ENCODE measurements at places on chromosomes 1 and 21.

DNA sequence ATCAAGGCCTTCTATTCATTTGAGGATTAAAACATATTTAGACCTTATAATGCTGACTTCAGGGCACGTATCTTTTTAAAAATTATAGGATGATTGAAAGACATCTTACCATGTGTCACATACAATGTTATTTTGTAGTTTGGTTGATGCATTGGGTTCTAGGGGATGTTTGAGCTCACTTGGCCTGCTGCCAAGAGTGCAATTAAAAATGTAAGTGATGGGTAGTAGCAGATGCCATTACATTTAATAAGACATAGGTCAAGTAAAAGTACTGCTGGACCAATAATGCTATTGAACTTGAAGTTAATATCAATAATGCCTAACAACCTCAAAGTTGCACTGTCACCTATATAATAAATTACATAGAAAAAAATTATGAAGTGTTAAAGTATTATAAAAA is 616.5 kb upstream of the RGS18 start:
- DNase-seq: no peak

- no peak for DNase-seq
Observed at GRCh38 chr1:77405186-77405585, 123.4 kb downstream of the AK5 start.

GRCh38 chr1:174274884-174275283 is 115.6 kb downstream of the RABGAP1L start:
- no peak for DNase-seq

DNA sequence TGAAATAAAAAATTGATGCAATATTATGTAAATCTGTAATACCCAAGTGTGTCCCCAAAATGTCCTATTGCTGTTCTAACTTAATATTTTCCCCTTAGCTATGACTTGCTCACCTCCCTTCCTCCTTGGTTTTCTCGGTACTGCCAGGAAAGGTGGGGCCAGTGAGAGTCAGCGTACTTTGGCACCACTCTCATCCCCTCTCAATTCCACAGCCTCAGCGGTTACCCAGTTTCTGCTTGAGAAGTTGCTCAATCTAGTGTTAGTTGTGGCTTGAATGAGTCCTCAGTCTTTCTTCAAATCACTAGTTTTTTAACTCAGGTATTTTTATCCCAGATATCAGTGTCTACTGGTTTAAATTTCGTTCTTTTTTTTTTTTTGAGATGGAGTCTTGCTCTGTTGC is 32.3 kb downstream of the BCAS2 start:
- no peak for DNase-seq

DNA sequence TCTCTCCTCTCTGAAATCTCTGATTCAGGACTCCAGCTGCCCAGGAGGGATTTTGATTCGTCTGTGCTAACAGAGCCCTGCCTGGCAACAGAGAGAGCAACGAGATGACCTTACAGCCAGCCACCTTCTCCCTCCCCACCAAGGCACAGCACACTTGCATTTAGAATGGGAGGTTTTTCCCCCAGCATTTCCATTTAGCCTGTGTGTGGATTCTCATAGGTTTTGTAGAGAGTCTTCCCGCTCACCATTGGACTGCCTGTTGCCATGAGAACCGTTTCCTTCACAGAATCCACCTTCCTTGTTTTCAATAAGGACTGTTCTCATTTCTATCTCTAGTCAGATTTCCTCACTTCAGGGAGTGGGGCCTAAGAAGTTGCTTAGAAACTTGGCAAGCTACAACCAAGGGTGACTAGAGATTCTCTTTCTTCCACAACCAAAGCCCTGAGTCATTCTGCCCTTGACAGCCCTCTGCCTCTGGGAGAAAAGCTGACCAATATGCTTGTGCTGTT is 5.8 kb upstream of the IKBKE start:
- no peak for DNase-seq

- no peak for DNase-seq
Observed at GRCh38 chr1:198764748-198765147, 125.9 kb downstream of the PTPRC start.
